ENCODE measurements at places on chromosomes 11 and 22. TPM values are rescaled to one million over a fixed set of nuclear protein-coding genes. Genes with fewer than 3 reads are reported as not detected.

Gene MAPK11
- total RNA-seq, result 20.2 TPM

Gene PKNOX2
- total RNA-seq, result 1.1 TPM

Gene NFAM1
- total RNA-seq, result 0.27 TPM

Gene ANKRD49
- total RNA-seq, result 20.8 TPM

Gene VWCE
- 4.9 TPM for total RNA-seq

Gene MACROD1
- 11.0 TPM for total RNA-seq

Gene UCP3
- total RNA-seq, result 2.6 TPM

- peak; percentile 56 for ATAC-seq
These were observed 2.5 kb downstream of the TCN2 start for GRCh38 chr22:30609260-30610185.

DNA sequence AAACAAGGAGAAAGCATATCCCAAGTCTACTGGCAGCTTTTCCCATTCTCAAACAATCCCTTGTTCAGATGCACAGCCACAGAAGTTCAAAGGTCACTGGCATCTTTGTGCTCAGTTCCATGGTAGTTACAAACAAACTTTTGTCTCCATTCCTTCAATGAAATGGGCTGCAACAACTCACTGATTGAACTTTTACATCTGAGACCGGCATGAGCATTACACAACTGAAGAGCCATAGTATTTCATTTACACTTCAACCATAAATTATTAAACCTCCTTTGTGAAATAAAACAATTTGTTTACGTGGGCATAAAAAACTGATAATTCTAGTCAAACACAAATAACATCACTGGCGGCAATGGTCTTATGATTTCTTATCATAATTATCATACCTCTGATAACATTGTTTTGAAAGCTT lies 67.8 kb upstream of the ARHGAP32 start:
- ATAC-seq, result no peak

- ATAC-seq, result no peak
These were observed 13.7 kb downstream of the MUC5B start for GRCh38 chr11:1236316-1237127.

GRCh38 chr11:77449060-77449521 lies 24.8 kb downstream of the PAK1 start:
- no peak for ATAC-seq

GRCh38 chr11:127057126-127057525 lies 56.6 kb upstream of the KIRREL3 start:
- ATAC-seq, result no peak

DNA sequence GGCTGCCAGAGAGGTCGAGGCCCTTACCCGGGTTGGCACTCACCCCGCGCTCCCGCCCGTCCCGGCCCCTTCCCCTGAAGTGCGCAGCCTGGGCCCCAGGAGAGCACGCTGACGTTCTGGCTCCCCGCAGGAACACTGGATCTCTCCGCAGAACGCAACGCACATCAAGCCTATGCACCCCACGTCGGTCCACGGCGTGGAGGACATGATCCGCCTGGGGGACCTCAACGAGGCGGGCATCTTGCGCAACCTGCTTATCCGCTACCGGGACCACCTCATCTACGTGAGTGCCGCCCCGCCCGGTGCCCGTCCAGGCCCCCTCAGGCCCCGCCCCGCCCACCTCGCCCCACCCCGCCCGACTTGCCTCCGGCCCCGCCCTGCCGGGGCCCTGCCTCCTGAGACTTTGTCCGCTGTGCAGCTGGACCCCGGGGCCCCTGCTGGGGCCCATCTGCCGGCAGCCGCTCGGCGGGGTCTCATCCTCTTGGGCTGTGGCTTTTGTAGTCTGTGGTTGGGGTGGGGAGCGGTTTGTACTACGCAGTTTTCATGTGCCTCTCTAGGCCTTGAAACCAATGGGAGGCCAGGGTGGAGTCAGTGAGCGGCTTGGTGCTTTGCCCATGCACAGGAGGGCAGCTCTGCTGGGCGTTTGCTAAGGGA lies 19.7 kb downstream of the MYO7A start:
- peak; percentile 52 for ATAC-seq

GRCh38 chr11:6387811-6388599 lies 2.3 kb upstream of the SMPD1 start:
- ATAC-seq, result no peak

GRCh38 chr11:11387622-11388305 lies 34.7 kb upstream of the CSNK2A3 start:
- no peak for ATAC-seq

DNA sequence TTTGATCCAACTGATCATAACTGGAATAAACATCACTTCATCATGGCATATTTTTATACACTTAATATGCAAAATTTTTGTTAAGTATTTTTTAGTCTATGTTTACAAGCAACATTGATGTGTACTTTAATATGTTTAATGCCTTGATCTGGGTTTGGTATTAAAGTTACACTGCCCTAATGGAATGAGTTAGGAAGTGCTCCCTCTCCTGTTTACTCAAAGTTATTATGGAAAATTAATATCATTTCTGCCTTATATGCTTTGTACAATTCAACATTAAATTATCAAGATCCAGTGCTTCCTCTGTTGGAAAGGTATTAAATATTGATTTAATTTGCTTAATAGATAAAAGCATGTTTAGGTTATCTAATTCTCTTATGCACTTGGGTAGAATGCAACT lies 927.3 kb upstream of the RAG2 start:
- no peak for ATAC-seq

GRCh38 chr22:18033204-18033998 lies 9.0 kb upstream of the MICAL3 start:
- ATAC-seq, result no peak

DNA sequence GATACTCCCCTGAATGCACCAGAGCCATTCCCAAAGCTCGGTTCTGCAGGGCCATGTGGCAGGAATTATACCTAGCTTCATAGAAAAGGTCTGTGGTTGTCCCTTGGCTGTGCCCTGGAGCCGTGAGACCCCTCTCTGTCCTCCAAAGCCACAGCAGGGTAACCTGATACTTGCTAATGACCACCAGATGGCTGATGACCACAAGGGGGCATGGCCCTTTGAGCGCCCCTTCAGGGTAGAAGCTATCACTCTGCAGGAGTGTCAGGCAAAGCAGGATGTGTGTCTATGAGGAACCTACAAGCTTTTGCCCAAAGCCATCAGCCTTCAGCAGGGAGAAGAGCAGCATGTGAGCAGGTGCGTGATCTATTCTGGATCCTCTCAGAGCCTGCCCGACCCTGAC lies 95.3 kb downstream of the NTM start:
- peak; percentile 65 for ATAC-seq

- peak; percentile 36 for ATAC-seq
These were observed at the start of gene C1QTNF6 for GRCh38 chr22:37187891-37188761. Gene C1QTNF6, minus strand, starts transcription at chr22:37188247. Its CDS starts 34 bp downstream, at chr22:37188213.
